ENCODE measurements at places on chromosomes 12 and 14.
A peak's percentile ranks its signal among the peaks of the same experiment; 100 is the strongest.

- DNase-seq: no peak
These were observed 33.6 kb downstream of the HCAR2 start for GRCh38 chr12:122669397-122670070.

GRCh38 chr12:69024907-69025306 lies 91.9 kb upstream of the CPM start:
- no peak for DNase-seq

GRCh38 chr12:121295746-121296617 lies 527 bp downstream of the CAMKK2 start:
- peak; percentile 80 for DNase-seq

DNA sequence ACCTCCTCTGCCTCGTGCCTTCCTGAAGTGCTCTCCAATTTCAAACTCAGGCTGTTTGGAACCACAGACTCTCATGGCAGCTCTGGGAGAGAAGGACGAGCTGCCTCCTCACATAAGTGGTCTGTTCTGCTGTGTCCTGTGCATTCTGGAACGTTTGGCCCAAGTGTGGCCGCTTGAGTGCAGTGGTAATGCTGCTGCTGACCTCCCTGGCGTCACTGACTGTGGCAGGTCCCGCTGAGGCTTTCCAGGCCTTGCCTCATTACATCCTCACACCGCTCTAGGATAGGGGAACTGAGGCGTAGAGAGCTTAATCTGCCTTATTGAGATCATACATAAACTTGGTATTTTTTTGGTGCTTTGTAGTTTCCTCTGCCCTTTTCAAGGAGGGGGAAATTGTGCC lies 14.2 kb downstream of the CCDC92 start:
- peak; percentile 24 for DNase-seq

DNA sequence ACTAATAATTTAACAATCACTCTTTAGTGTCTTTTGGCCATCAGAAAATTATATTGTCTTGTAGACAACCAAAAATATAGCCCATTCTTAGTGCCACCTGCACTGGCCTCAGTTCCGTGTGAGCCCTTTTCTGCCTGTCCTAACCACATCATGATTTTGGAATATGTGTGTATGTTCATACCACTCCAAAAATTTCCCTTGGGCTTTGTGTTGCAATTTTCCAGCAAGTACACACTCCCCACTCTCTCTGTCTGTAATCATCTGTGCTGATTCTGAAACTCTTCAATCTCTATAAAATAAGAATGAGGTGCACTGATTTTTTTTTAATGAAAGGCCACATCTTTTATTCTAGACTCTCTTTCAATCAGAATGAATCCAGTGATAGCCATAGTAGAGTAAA lies 196.0 kb downstream of the PIK3C2G start:
- DNase-seq: no peak

DNA sequence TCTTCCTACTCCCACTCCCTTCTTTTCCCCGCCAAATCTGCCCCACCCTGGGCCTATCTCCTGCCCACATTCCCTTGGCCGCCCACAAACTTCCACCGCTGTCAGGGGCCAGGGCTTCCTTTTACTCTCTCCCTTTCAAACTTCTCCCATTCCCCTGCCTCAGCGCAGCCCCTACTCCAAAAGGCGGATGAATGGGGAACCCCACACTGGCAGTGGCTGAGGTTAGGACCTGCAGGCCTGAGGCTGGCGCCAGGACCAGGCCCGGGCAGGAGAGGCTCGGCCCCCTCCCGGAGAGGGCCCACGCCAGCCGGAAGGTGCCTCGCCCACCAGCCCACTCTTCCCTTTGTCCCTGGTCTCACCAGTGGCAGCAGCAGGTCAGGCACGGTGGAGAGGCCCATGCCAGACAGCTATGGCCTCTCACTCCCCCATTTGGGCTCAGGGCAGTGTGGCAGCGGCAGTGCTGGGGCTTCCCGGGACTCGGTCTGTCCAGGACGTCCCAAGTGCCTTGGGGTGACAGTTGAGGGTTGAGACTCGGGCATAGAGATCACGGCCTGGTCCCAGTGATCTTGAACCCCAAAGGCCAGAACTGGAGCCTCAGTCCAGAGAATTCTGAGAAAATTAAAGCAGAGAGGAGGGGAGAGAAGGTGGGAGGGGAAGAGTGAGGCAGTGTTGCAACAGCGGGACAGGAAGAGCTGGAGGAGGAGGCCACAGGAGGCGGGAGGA lies at the start of gene TNFRSF1A:
Gene TNFRSF1A (minus strand): TSS at position 660 of the 723 bp plus-strand sequence. CDS start 262 bp downstream, at position 398.
- DNase-seq: peak; percentile 84

DNA sequence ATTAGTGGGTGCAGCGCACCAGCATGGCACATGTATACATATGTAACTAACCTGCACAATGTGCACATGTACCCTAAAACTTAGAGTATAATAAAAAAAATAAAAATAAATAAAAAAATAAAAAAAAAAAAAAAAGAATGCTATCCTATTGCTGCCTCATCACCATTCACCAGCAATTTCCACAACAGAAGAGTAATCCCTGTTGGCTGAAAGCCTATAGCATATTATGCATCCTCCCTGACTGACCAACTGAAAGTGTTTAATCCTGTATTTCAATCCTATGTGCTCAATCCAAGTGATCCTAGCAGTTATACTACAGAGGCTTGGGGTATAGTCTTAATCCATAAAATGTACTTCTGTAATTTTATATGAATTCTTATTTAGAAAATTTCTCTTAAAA lies 18.5 kb downstream of the DICER1 start:
- DNase-seq: no peak

DNA sequence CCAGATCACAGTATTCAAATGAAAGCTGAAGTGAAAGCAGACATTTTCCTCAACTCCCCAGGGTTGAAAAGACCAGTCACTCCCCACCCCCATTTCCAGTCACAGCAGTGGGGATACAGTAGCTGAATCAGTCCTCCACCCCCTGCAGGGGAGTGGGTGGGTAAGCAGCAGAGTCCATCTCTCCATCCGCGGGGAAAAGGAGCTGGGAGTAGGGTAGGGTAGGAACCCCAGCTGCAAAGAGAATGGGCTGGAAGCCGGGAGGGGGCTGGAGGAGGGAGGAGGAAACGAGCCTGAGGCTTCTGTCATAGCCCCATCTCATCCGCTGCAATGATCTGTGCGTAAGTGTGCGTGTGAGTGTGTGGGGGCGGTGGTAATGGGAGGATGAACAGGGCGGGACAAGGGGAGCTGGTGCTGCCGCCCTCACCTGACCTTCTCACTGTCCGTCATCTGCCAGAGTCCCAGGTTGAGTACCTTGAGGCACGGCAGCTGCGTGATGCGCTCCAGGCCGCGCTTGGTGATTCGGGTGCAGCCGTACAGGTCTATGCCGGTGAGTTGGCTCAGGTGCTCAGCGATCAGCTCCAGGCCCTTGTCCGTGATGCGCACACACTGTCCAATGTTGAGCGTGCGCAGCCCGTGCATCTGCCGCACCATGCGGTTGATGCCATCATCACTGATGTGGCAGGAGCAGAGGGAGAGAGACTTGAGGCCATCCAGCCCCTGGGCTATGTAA lies 1.8 kb downstream of the FBXL14 start:
- DNase-seq: no peak

GRCh38 chr14:99566390-99567354 lies 37.3 kb downstream of the CCDC85C start:
- DNase-seq: no peak

DNA sequence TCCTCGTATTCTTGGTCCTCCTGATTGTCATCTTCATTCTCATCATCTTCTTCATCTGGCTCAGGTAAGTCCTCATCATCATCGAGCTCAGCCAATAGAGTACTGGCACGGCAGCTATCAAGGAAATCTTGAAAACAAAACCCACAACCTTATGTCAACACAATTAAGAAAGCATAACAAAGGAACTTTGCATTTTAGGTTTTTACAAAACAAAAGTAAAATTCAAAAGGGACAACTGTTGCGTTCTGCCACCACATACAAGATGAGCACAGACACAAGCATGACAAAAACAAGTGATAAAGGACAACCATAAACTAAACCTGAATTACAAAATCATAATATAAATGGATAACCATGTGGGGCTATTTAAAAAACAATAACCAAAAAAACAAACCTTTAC lies 84.7 kb downstream of the HECTD1 start:
- DNase-seq: no peak

DNA sequence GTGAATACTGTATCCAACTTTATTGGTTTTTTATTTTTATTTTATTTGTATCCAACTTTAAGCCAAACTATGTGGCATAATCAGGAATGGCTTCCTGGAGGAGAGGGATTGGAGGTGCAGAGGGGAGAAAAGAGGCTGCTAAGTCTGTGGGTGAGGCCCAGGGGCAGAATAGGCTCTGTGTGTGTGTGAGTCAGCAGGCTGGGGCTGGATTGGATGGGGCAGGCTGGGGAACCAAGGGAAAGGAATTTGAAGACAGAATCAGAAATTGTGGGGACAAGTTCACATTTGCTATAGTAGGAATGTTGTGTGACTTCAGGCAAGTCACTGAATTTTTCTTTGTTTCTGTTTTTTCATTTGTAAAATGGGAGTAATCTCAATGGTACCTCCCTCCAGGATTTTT lies 12.8 kb upstream of the RILPL1 start:
- DNase-seq: no peak

DNA sequence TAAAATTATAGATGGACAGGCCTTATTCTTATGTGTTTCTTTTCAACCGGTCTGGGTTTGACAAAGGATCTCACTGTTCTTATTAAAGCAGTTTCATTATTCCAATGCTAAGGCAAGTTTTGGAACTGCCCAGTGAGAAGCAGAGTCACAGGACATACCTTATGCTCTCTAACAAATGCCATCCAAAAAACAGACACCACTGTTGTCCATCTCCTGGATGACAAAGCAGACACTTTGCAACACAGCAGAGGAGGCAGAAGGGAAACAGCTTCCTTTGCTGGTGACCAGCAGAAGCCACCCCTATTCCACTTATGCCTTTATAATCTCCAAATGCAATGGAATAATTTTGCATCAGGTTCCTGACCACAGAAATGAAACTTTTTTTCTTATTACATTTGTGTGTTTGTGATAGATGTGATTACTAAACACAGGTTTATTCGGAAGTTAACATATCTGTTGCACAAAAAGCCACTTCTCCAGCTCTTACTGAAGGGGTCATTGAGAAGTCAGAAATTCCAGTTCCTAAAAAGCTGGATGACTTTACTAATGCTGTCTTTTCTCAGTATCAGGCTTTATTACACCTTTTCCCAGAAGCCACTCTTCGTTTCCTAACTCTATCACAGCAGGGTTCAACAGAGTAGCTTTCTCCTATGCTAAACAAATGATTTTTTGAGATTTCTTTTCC lies 115.6 kb downstream of the BTG1 start:
- no peak for DNase-seq

- no peak for DNase-seq
These were observed 22.3 kb downstream of the GALNT6 start for GRCh38 chr12:51368640-51369517.

- peak; percentile 36 for DNase-seq
These were observed 38.0 kb upstream of the BDKRB2 start for GRCh38 chr14:96166461-96167223.

DNA sequence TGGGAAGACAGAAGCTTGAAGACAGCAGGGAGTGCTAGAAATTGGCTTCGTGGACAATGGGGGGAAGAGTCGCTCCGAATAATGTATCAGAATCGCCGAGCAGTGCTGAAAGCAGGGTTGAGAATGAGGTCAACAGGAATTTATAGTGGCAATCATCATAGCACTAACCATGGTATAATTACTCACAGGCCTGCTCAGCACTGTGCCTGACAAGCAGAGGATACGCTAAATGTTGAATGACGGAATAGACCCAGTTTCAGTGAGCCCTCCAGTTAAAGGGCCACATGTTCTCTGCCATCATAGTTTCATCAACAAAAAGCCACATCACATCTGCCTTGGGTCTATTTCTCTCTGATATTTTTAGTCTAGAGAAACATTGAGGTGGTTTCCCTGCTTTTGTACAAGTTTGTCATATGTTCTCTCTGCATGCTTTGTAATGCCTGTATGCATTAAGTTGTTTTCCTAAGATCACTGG lies 130.3 kb upstream of the EGLN3 start:
- DNase-seq: peak; percentile 33

DNA sequence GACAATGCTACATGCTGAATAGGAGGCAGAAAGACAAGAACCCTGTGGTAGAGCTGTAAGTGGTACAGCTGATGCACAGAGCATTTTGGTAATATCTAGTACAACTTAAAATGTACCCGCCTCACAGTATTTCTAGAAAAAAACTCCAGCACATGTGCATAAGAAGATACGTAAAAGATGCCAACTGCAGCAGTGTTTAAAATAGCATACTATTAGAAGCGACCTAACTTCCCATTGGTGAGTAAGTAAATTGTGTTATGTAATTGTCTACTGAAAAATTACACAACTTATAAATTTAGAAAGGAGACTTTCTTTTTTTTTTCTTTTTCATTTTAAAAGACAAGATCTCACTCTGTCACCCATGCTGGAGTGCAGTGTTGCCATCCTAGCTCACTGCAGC lies 114.3 kb upstream of the CAND1 start:
- no peak for DNase-seq

GRCh38 chr12:53221203-53222080 lies 10.6 kb downstream of the RARG start:
- DNase-seq: peak; percentile 87

DNA sequence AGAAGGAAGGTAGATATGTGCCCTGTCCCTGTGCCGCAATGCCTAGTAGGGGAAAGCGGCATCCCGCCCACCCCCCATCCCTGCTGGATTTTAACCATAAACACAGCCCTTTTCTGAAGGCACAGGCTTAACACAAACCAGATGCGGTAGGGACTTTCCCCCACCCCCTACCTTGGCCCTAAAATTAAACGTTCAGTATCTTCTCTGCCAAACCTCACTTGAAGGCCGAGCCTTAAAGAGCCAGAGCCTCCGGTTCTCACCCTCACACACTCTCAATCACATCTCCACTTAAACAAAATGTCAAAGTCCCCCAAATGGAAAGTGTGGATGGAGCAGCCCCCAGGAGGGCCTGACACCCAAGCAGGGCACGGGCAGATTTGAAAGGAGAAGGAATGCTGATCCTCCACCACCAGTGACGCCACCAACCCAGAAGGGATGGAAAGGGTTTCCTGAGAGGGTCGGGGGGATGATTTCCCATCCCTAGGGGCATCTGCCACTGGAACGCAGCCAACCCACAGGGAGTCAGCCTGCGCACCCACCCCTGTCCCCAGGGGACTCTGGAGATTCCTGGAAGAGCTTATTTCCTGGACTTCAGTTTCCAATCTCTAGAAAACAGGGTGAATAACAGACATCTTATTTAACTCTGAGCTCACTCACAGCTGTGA lies 26.4 kb downstream of the ACTN1 start:
- no peak for DNase-seq

DNA sequence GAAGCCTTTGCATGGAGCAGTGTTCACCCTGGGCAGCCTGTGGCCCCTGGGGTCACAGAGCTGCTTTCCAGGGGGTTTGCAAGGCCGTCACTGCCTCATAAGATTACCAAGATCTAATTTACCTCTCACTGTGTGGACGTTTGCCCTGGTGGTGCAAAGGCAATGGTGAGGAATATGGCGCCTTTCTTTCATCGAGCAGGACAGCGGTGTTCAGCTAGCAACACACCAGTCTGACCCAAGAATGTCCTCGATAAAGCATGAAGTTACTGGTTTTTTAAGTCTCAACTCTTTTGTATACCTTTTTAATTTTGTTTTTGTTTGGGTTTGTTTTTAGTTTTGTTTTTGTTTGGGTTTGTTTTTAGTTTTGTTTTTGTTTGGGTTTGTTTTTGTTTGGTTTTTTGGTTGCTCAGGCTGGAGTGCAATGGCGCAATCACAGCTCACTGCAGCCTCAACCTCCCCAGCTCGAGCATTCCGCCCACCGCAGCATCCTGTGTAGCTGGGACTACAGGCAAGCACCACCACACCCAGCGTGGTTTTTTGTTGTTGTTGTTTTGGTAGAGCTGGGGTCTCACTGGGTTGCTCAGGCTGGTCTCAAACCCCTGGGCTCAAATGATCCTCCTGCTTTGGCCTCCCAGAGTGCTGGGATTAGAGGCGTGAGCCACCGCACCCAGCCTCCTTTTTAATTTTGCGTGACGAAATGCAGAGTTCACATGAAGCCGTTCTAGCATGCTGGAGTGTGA lies 57.9 kb downstream of the PPP2R5C start:
- DNase-seq: no peak

Measured in coronary artery (tissue), 2 donors.